ENCODE measurements at places on chromosomes 2 and 18.

DNA sequence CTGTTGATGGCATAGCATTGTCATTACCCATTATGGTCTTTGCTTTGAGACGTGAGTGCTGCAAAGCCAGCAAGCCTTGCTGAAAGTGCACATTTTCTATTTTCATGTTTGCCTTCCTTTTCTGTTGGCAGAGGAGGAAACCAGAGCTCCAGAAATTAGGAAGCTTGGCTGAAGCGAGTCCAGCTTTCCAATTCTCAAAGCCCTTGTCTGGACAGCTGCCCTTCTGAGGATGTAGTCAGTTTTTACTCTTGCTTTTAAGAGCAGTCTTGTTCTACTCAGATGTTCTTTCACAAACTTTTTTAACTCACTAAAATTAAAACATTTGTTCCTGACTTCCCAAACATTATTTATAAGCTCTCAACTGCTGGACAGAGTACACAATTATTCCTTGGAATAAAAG, 93.8 kb downstream of the ICOS start:
- DNase-seq = no peak

DNA sequence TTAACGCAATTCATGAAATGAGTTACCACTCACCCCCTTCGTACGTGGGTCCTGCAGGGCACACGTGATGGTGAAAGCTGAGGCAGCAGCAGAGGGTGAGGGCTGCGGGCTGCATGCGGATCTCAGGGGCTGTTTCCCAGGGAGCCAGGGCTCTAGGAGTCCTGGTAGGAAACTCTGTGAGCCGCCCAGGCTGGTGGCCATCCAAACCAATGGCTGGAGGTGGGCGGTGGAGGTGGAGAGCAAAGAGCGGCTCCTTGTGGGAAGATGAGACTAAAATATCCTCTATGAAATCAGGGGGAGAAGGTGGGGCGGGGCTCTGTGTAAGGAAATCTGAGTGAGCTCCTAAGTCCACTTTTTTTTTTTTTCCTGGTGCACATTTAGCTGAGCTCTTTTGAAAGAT, 120.1 kb upstream of the SLC1A4 start:
- no peak for DNase-seq

- no peak for DNase-seq
Observed at GRCh38 chr2:57443973-57444521, 602.6 kb upstream of the VRK2 start.

GRCh38 chr2:28391564-28392296, 928 bp upstream of the FOSL2 start:
- peak; percentile 84 for DNase-seq

GRCh38 chr2:196613302-196613701, 26.2 kb upstream of the CCDC150 start:
- no peak for DNase-seq

- DNase-seq = no peak
Observed at GRCh38 chr2:158805255-158805654, 10.1 kb downstream of the DAPL1 start.

DNA sequence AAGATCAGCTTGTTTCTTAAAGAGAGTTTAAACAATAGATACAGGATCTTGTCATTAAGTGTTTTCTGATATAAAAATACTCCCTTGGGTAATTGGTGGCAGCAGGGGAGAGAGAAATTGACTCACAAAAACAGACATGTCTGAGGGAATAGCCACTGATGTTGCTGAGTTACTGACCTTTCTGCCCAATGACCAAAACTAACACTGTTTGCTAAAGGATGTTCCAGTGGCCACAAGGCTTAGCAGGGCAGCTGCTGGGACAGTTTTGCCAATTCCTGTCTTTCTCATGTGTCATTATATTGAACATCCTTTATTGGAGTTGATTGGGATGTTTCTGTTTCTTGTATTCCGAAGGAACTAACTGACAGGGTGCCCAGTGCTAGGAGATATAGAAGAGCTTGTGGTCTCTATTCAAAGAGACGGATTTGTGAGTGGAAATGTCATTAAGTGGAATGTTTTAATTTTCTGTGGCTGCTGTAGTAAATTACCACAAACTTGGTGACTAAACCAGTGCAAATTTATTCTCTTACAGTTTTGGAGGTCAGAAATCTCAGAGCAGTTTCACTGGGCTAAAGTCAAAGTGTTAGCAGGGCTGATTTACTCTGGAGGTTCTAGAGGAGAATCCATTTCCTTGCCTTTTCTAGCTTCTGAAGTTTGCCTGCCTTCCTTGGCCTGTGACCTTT, 124.8 kb upstream of the RMDN2 start:
- no peak for DNase-seq

DNA sequence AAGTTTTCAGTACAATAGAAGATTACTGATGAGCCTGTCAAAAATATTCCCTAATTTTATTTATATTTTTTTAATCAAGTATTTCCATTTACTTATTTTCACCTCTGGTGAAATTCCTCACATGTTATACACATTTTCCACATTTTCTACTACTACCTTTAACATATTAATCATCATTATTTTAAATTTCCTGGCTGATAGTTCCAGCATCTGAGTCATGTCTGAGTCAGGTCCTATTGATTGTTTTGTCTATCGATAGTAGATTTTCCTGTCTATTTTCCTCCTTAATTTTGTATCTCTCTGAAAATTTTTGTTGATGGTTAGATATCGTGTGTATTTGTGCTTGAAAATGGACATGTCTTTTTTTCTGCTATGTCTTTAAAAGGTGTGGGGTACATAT, 211.8 kb upstream of the DSEL start:
- DNase-seq = no peak

- no peak for DNase-seq
Observed at GRCh38 chr2:173033084-173033483, 42.6 kb upstream of the MAP3K20 start.

DNA sequence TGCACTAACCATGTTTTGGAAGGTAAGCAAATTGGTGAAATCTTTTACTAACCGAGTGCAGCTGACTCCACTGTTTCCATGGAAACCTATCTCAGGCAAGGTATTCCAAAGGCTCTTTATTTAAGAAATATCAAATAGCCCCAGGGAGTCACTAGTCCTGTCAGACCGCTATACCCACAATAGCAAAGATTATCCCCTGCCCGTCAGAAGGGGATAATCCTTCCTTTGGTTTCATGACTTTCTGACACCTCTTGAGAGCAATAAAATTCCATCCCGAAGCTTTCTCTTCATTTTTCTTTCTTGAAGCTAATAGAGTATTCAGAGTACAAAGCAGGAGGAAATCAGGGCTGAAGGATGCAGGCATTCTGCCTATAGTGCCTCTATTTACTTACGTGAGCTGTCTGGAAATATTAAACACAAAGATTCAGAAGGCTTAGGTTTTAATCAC, 34.7 kb upstream of the MAP2 start:
- no peak for DNase-seq

GRCh38 chr2:28612131-28612812, 116.4 kb downstream of the PLB1 start:
- DNase-seq = no peak

DNA sequence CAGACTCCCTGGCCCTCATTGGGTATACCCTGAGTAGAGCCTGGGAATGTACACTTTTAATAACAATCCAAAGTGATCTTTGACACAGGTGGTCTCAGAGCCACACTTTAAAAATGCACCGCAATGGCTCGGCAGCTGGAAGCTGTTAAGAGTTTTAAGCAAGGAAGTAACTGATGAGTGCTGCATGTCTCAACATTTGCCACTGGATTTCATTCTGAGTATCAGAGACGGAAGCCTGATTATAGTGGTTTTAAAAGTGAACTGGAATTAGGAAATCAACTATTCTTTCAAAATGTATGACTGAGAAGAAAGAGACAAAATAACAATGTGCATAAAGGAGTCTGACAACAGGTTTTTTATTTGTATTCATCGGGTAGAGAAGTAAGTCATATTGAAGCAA, 7.5 kb downstream of the MBOAT2 start:
- no peak for DNase-seq

DNA sequence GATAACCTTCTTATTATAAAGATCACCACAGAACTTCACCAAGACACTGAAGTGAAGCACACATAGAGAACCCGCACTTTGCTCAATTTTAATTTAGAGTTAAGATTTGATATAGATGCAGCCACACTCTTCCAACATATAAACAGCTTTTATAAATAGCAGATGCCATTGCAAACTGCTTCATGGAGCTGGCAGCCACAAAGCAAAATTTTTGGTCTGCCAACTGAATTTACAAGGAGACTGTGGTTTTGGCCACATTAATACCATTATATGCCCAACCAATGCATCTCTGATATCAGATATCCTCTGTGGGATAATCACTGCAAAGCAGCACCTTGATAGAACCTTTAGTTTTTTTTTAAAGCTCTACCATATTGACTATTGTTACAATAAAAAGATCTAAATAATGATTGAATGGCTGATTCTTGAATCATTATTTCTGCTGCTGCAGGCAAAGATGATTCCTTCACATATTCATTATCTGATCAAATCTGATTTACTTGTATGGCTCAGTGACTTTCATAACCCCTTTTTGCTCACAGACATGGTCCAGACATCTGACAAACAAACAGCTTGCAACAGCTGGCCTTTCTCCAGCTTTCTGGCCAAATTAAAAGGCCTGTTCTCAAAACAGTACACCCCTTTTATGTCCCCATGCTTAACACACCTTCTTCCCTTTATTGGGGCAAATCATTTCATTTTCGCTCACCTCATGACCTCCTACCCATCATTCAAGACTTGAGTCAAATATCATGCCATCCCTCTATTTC, 88.4 kb downstream of the METTL4 start:
- DNase-seq = no peak

DNA sequence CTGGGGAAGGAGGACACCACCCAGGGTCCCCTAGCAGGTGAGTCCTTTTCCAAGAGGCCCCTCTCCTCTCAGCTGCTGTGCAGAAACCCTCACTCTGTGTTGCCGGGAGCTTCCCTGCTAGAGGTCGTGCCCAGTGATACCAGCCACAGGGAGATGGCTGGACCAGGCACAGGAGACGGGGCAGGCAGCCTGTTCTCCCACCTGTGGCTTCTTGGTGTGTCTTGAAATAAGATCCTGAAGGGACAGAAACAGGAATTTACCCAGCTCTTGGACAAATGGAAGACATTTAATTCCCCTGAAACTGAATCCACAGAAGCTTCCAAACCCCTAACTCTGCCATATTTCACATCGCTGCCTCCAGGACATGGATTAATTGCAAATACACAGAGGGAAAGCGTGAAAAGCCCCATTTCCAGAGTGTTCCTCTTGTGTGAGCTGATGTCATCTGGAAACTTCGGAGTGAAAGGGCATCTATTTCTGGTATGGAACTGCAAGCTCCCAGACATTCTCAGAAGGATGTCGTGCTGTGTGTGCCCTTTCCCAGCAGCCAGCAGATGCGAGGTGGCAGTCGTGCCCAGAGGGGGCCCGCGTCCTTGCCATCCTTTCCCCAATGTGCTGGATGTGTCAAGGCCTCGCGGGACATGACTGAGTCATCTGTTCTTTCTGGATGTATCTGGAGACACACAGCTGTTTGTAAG, 177.7 kb downstream of the SEPTIN10 start:
- no peak for DNase-seq

DNA sequence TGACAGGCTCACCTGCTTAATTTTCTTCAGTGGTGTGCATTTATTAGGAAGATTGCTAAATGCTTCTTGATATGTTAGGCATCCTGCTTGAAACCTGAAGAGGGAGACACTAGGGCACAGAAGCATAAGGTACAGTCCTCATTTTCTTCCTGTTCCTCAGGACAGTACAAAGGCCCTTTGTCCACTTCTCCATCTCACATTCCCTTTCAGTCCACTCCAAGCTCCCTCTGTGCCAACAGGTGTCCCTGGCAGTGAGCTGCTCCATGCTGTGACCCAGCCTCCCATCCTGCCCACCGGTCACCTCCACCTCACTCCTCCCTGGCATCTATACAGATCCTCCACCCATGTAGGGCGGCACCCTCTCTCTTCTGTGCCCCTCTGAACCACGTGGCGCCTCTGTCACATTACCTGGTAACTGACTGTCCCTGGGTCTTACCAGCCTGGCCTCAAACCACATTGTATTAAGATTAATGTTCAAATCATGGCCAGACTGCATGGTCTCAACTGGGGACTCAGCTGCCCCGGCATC, 162.8 kb downstream of the VAPA start:
- no peak for DNase-seq

DNA sequence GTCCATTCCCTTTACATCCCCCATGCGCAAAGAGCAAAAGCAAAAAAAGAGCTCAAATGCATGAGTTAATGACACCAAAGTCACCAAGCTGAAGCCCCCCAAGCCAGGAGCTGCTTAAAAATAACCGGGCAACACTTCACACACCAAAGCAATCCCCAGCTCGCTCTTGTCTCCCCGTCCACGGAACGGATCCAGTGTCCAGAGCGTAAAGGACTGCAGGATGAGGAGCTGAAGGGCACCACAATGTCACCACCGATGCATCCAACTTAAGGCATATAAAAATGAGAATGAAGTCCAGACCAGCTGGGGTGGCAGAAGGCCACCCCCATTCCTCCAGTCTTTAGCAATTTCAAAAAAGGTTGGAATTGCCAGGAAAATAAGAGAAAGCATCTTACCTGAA, 8.7 kb downstream of the SMAD7 start:
- no peak for DNase-seq

DNA sequence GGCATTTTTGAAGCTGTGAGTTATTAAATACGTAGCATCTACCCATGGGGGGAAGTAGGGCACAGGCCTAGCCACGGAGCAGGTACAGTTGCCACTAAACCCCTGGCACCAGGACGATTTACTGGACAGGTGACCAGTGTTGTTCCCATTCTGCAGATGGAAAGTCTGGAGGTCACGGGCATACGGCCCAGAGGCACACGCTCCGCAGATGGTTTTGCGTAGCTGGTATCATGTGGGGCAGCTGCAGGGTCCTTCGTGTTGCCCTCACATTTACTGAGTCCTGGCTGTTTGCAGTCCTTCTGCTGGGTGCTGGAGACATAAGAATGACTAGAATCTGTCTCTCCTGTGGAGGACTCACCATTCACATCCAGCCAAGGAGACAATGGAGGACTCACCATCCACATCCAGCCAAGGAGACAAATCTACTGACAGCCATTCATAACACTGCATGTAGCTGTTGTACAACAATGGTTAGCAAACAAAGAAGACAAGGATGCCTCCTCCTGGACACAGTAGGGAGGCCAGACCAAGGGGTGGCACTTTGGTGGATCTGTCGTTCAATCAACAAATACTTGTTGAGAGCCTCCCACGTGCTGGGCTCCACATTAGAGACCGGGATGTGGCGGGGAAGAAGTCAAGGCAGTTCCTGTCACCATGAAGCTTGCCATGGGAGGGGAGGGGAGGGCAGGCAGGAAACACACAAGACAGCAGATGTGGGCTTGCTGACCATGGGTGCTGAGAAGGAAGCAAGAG, 24.9 kb downstream of the TWIST2 start:
- DNase-seq = no peak

DNA sequence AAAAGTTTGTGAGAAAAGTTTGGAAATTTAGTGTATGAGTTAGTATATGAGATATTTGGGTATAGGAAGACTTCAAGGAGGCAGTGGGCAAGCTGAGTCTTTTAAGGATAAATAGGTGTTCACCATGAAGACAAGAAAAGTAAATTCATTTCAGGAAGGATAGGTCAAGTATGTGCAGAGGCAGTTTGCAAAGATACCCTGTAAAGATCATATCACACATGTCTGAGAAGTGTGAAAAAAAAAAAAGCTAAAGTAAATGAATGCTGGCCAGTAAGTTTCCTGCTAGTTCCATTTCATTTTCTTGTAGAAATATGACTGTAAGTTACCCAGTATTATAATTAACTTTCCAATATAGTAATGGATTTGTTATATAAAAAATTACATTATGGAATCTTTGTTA, 131.0 kb downstream of the PHLPP1 start:
- DNase-seq = peak; percentile 40

GRCh38 chr2:208399201-208399600, 7.4 kb upstream of the PTH2R start:
- DNase-seq = no peak

GRCh38 chr2:88342749-88343148, 109.7 kb downstream of the FOXI3 start:
- peak; percentile 19 for DNase-seq

GRCh38 chr2:144648837-144649465, 129.0 kb upstream of the ZEB2 start:
- no peak for DNase-seq

Data from activated CD4-positive, alpha-beta T cell treated with anti-CD3 and anti-CD28 coated beads, Interleukin-2, amount 50 U/mL, for 16 hours (primary cell).